Endothelial cell (in vitro differentiated cells): ENCODE measurements at places on chromosomes 6 and 20. TPM values are rescaled to one million over a fixed set of nuclear protein-coding genes. Genes with fewer than 3 reads are reported as not detected.

- DNase-seq = no peak
Measured at GRCh38 chr6:24689964-24690363, 23.1 kb downstream of the ACOT13 start.

GRCh38 chr20:2713285-2713684 is 20.7 kb downstream of the EBF4 start:
- no peak for DNase-seq

DNA sequence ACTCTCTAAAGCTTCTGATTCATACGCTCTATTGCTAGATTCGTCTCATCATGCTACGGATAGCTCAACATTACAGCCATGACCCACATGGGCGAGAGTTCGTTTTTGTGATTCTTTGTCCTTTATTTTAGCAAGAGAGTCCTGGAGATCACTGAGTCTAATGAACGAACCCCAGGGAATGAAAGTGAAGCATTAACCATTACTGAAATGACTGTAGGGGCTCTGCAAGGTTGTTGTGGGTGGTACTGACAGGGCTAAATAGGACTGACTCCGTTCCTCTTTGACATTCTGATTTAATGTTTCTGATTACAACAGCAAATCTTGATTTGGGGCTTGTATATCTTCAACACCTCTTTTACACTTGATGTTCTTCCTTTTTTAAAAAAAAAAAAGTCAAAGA is 13.7 kb upstream of the RTF2 start:
- DNase-seq = no peak

- DNase-seq = no peak
Measured at GRCh38 chr20:51894201-51894600, 91.9 kb upstream of the SALL4 start.

- DNase-seq = peak; percentile 49
Measured at GRCh38 chr6:24991810-24992467, 56.2 kb upstream of the RIPOR2 start.

FHL5 gene
- total RNA-seq = not detected

DNA sequence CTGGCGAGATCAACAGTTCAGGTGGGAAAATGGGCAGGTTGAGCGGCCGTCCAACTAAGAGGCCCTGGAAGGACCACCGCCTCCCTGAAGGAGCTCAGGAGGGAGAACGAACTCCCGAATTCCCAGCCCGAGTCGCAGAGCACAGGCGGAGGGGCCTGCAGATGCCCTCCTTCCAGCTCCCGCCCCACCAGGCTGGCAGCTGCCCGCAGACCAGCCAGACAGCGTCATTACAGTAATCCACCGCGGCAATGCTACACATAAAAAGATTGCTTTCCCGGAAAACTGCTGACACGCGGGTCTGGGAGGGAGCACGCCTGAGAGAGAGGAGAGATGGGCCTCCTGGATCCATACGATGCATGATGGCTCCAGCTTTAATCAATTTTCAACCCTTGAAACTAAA is 30.5 kb upstream of the SLCO4A1 start:
- no peak for DNase-seq

HLA-DRA gene
- total RNA-seq = 0.28 TPM

GRCh38 chr20:58235010-58235409 is 6.6 kb upstream of the ANKRD60 start:
- no peak for DNase-seq

DNA sequence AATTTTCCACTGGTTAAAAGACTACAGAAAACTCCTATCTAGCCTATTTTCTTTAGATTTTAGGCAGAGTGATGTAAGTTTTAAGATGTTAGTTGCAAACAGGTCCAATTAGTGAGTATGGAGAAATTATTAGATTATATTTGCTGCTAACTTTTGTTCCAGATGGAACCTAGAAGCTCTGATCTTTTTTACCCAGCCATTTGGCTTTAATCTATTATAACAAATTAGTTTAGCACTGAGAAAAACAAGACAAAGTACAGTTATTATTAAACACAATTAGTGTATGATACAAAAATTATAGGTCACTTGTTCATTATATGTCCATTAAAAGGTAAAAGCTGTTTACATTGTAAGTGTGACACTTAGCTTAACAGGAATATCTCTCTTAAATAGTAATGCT is 2.5 kb downstream of the FAM162B start:
- DNase-seq = no peak

GRCh38 chr6:134183844-134184243 is 131.4 kb upstream of the SLC2A12 start:
- DNase-seq = no peak

HRH3 gene
- total RNA-seq = not detected

DNA sequence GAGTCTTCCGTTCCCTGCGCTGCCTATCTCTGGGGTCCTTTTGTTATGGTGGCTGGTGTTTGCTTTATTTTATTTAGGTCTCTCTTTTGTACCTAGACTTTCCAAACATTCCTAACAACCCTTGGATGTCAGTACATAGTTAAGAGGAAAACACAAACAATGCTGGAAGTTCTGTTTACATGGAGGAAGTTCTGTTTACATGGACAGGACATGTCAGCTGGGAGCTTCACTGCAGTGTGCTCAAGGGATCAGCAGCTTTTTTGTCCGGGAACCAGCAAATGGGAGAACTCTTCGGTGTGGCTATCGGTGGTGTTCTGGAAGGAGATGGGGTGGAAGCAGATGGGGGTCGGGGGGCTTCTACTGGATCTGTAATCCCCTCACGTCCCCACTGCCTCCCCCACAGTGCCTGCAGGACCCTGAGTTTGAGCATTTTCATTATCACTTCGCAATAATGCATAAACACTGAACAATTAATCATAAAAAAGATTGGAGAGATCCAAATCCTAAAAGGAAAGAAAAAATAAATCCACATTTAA is 2.7 kb downstream of the SERPINB6 start:
- no peak for DNase-seq

NELFCD gene
- 68.7 TPM for total RNA-seq

DNA sequence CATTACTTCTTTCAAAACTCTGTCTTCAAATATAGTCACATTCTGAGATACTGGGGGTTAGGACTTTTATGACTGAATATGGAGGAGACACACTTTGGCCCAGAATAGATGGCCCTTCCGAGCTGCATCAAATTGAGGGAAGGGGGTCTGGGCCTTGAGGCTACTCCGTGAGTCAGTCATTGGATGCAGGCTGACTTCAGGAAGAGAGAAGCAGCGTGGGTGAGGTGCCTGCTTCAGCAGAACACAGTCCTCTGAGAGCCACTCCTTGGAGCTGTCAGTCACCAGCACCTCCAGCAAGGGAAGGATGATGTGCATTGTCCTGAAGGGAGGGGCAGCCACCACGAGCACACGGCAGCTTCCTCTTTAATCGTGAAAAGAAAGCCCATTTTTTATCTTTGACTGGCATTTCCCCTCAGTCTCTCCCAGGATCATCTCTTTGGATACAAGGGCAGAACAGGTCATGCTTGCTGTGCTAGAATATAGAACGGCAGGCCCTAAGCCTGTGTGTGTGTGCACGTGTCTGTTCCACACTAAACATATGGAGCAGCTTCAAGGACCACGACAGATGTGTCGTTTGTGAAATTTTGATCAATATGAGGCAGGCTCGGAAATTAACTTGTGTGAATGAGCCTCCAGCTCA is 721.6 kb downstream of the KIF16B start:
- no peak for DNase-seq

GSTA2 gene
- not detected for total RNA-seq

DNA sequence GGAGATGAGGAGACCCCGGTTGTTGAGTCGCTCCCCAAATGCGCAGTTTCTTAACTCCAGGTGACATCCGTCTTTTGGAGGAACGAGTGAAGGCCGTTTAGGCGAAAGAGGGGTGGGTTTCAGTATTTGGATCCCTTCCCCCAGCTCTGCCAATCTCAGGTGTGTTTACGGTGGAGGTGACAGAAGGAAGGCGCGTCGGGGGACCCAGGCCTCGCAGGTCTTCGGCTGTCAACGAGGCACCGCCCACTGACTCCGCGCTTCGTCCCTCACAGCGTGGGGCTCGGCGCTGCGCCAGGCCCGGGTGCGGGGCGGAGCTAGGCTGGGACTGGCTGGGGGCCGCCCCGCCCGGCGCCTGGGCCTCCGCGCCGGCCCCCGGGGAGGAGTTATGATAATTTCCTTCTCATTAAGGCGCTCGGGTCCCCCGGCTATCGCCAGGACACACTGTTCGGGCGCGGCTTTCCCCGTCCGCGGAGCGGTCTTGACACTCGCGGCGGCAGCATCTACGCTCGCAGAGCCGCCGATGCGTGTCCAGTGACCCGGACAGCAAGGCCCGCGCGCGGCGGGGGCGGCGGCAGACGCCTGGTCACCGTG is at the start of gene TFAP2C:
TFAP2C (plus strand) TSS at position 434 of the 591 bp plus-strand sequence. CDS start 239 bp downstream, outside the sequence.
- peak; percentile 50 for DNase-seq

DNA sequence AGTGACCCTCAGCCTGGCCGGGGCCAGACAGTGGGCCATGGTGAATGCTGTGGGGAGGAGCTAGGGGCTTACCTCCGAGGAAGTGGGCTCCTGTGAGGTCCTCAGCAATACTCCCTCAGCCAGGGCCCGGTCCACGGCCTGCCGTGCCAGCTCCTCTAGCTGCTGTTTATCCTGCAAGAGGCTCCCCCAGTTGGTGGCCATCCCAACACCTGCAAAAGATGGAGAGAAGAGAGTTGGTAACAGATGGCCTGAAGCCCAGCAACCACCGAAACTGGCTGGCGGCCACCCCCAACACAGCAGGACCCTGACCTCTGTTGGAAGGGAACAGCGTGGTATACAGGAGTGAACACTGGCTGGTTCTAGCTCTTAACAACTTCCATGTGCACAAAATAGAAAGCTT is 4.0 kb downstream of the GSS start:
- no peak for DNase-seq

- DNase-seq = no peak
Measured at GRCh38 chr20:4989570-4989969, 11.7 kb downstream of the SLC23A2 start.

GRCh38 chr6:21331235-21331634 is 262.3 kb upstream of the SOX4 start:
- no peak for DNase-seq

GRCh38 chr20:9129756-9130155 is 60.9 kb downstream of the PLCB4 start:
- DNase-seq = no peak

- no peak for DNase-seq
Measured at GRCh38 chr6:105014448-105014847, 57.5 kb downstream of the LIN28B start.

DNA sequence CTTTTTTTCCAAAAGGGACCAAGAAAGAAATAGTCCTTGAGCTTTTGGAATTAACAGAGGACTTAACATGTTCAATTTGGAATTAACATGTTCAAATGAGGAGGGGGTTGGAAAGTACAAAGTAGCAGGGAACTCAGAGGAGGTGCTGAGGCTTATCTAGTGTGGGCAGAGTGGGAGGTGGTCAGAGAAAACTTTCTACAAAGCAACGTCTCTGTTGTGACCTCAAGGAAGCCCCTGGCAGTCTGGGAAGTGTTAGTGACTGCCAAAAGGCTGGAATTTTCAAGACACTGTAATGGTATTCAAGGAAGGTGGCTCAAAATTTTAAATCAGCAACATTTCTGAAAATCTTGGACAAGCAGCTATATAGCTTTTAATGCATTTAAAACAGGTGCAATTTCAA is 7.3 kb downstream of the ECI2 start:
- no peak for DNase-seq
